ENCODE measurements at places on chromosomes 12 and 14. TPM values are rescaled to one million over a fixed set of nuclear protein-coding genes. Genes with fewer than 3 reads are reported as not detected.

RNASE7 gene
- not detected for total RNA-seq

- DNase-seq, result no peak
Observed at GRCh38 chr12:12217018-12217359, 49.9 kb downstream of the LRP6 start.

- DNase-seq, result no peak
Observed at GRCh38 chr14:71714225-71714624, 218.0 kb upstream of the RGS6 start.

DNA sequence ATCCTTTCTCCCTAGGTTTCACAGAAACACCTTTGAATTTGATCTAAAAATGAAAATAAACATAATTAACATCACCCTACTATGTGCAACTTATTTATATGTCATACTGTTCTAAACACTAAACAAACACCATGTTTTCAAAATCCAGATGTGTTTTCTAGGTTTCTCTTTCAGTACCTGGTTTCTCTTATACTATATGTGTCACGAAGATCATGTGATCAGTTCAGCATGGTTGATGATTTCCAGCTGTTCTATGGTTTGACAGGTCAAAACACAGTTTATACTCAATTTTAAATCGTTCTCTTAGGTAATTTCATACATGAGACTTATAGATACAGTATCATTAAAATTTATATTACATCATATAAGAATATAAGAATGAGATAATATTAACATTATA is 373.1 kb downstream of the SOX5 start:
- DNase-seq, result no peak

DNA sequence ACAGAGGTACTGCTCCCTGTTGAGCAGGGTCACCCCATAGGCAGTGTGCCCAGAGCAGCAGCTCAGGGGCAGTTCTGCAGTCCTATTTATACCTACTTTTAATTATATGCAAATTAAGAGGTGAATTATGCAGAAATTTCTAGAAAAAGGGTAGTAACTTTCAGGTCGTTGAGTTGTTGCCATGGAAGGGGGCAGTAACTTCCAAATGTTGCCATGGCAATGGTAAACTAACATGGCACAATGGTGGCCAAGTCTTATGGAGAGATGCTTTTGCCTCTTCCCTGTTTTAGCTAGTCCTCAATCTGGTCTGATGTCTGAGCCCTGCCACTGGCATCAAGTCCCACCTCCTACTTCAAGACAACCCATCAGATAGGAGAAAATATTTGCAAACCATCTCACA is 30.4 kb upstream of the P2RX7 start:
- DNase-seq, result no peak

DNA sequence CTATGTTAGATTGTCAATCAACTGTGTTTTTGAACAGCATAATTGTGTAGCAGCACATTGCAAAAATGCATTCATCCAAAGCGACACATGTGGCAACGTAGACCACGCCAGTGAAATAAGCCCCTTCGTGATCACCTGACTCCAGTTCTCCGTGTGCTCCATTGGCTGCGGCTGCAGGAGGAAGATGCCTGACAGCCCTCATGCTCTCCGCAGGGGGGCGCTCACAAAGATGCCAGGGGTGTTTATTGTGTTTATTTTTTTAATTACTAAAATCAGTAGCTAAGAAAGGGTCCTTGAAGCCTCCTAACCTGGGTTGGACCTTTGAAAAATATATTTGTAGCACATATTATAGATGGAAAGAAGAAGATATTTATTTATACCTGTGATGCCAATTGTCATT is 116.3 kb downstream of the SLC15A4 start:
- no peak for DNase-seq

GRCh38 chr12:16261944-16262475 is 15.5 kb downstream of the SLC15A5 start:
- DNase-seq, result no peak

Data from omental fat pad (tissue), 4 donors.